ENCODE measurements at places on chromosomes 4 and X.

GRCh38 chr4:123381996-123382395 lies 14.6 kb upstream of the SPRY1 start:
- no peak for DNase-seq

DNA sequence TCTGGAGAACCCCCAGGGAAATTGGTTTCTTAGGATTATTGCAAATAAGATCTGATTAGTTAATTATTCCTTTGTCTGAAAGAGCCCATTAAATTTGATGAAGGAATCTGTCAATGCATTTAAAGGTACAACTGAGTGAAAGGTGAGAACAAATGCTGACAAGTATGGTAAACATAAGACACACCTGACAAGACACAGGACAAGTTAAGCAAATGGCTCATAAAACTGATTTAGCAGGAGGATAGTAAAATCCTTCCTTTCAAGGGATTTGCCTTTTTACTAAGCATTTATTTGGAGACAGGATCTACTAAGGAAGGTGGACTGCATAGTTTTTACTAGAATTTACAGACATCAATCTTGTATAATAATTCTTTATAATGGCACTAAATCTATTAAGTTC lies 553.9 kb downstream of the SPRY1 start:
- no peak for DNase-seq

- DNase-seq, result no peak
Measured at GRCh38 chr4:73669410-73670183, 49.4 kb upstream of the RASSF6 start.

DNA sequence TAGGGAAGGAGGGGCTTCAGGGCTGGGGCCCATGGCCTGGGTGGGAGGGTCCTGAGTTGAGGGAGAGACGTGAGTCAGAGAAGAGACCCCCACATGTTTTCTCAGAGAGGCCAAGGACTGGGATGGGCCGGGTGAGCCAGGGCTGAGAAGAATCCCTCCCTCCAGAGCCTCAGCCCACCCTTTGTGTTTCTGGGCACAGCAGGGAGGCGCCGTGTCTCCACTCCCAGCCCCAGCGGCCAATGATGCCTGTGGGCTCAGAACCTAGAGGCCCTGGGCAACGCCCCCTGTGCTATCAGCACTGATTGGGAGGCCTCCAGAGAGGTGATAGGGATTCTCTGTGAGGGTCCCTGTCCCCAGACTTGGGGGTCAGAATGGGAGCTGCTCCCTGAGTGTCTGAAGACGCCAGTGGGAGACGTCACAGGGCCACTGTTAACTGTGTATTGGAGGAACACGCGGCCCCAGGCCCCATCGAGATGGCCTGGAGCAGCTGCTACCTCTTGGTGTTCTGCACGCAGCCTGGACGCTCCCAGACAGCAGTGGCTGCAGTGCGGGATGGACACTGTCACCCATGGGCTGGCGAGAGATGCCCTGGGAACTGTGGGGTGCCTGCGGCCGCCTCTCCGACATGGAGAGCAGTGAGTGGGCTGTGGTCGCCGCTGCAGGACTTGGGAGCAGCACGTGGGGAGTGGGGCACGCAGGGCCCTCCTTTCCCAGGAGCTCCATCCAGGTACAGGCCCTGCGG lies 8.5 kb downstream of the FGFRL1 start:
- DNase-seq, result no peak

DNA sequence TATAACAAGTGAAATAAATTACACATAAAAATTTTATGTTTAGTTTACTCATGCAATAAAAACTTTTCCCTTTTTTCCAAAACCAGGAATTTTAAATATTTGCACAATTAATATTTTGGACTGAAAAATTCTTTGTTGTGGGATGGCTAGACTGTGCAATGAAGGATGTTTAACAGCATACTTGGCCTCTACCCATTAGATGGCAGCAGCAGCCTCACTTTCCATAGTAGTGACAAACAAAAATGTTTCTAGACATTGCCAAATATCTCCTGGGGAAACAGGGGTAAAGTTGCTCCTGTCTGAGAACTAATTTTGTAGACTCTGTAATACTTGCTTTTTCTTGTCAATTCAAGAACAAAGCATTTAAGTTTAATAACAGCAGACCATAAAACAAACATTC lies 49.8 kb downstream of the SCLT1 start:
- peak; percentile 33 for DNase-seq

Measured in AG20443 (cell line).